ENCODE measurements at places on chromosomes 2 and 18.
A peak's percentile ranks its signal among the peaks of the same experiment; 100 is the strongest.

- no peak for DNase-seq
Measured at GRCh38 chr18:48702346-48703027, 163.7 kb downstream of the CTIF start.

DNA sequence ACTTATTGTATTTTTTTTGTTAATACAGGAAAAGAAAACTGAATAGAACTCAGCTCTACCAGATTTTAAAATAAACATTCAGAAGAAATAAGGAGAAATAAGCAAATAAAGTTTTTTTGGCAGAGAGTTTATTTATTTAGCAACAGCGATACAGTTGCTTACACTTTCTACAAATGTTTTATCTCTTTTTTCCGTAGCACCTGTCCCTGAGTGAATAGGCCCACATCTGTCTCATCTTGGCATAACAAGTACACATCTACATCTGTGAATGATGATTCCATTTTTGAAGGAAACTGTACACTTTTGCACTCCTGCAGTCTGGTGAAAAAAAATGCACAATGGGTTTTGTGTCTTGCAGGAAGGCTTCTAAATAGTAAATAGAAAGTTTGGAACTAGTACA is 783.6 kb upstream of the ZEB2 start:
- no peak for DNase-seq

DNA sequence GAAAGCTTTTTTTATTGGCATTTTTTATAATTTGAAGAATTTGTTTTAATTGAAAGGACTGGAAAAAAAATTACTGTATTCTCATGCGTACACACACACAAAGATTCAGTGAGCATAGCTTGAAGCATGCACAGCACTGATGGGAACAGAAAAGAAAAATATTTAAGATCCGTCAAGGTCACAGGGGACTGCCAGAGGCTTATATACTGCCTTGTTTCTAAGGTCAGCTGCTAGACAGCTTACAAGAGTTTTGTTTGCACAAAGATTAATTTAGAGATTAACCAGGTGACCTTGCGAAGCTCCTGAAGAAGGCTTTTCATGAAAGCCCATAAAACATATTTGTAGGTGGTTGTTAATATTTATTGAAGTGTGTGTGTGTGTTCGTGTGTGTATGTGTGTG is 396.3 kb downstream of the TRIB2 start:
- DNase-seq, result no peak

GRCh38 chr18:76056471-76057110 is 438.5 kb downstream of the ZNF516 start:
- DNase-seq, result no peak

GRCh38 chr18:74110976-74111375 is 36.7 kb downstream of the FBXO15 start:
- peak; percentile 32 for DNase-seq

DNA sequence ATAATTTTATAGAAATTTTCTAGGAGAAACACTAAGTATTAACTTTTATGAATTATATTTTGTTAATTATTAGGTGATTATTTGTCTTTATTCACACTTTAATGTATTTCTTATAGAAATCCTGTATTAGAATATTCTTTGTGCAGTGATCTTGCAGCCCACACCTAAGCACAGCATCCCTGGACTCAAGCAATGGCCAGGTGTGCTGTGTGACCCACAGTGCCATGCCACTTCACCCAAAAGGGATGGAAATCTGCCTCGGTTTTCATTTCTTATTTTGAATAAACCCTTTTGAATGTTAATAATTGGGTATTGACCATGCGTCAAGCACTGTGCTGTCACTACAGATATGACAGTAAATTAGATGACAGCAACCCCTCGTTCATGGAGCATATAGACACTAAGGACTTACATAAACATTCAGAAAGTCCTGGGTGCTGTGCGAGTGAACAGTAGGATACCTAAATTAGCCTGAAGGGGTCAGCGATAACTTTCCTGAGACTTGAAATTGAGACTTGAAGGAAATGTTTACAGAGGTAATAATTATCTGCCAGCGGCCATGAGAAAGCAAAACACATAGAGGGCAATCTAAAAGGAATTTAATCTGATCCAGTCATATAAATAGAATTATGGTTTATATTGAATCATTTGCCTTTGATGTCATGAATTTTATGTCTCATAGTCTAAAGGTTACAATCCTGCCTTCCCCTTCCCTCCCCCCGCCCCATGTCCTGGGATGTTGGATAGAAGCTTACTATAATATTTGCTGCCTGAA is 52.7 kb upstream of the CALCRL start:
- DNase-seq, result no peak

- DNase-seq, result no peak
Measured at GRCh38 chr2:9045595-9045994, 42.1 kb upstream of the MBOAT2 start.

DNA sequence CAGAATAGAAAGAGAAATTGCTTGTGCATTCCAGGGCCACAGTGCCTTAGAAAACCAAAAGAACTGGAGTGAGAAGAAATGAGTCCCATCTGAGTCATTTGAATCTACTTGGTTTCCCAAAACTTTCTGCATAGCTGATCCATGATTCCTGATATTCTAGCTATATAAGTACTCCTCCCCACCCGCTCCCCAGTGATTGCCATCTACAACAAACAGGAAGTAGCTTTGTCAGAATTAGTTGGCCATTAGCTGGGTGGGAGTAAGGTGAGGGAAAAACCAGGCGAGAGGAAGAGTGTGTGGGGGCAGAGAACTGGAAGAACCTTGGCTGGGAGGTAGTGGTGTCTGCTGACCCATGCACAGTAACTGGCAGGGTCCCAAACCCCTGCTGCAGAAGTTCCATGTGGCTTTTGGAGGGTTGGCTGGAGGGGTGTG is 122.1 kb downstream of the ACAA2 start:
- no peak for DNase-seq

- DNase-seq, result no peak
Measured at GRCh38 chr2:225742487-225742886, 343.0 kb downstream of the NYAP2 start.

DNA sequence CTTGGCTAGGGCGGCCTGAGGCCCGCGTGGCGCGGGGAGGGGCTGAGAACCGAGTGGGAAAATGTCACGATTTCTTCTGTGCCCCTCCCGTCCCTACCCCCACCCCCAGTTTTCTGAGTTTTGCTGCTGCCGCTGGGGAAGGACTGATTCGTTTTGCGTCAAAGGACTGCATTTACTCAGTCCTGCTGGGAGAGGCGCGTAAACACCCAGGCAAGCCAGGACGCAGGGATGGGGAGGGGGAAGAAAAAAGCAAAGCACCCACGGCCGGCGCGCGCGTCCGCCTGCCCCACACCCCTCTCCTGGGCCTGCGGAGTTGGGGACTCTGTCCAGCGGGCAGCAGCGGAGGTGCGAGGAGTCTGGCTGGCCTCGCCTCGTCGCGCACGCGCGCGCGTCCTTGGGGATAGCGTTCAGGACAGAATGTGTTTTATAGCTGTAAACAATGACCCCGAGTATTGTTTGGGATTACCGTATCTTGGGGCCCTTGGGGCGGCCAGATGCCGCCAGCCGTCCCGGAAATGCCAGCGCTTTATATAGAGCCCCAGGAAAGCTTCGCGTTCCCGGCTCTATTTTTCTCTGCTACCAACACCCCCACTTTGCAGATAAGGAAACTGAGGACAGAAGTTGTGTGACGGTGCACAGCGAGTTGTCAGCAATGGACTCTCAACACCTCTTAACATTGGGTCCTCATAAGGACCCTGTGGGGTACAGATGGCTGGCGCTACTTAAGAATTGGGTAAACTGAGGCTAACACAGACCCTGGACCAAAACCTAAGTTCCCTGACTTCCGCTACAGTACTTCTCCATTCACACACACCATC is 1.7 kb upstream of the FOSL2 start:
- DNase-seq, result peak; percentile 83

GRCh38 chr2:52862801-52863200 is 904.8 kb upstream of the CHAC2 start:
- no peak for DNase-seq

- DNase-seq, result no peak
Measured at GRCh38 chr2:238883421-238883901, 35.6 kb downstream of the TWIST2 start.

DNA sequence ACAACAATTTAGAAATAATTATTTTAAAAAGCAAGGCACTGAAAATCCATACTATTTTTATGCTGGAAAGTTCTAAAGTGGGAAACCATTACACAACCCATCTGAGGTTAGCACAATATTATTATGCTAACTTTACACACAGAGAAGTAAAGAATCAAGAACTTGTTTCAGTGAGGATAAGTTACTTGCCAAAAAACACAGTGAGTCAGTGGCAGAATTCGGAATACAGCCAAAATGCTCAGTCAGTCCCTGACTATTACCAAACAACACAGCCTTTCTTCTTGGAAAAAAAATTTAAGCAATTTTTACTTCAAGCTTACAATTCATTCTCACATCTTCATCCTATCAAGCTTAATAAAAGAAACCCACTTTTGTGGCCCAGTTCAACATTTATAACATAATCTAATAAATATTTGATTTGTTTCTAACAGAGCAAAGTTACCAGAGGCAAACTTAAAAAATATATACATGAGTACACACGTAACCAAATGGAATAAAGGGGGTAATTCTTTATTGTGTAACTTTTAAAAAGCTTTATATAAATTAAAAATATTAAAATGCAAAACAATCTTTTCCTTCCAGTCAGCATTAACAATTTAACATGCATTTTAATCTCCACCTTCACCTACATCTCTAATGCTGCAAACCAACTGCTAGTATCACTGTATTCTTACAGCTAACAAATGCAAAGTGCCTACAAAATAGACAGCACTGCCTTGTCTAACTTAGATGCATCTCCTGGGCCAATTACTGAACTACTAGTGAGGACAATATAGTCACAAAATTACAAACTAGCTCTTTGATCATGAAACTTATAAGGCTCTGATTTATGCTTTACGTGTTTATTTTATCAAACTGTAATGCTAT is 55.2 kb downstream of the CCDC88A start:
- peak; percentile 26 for DNase-seq

- no peak for DNase-seq
Measured at GRCh38 chr2:105373344-105373781, 25.5 kb downstream of the FHL2 start.

DNA sequence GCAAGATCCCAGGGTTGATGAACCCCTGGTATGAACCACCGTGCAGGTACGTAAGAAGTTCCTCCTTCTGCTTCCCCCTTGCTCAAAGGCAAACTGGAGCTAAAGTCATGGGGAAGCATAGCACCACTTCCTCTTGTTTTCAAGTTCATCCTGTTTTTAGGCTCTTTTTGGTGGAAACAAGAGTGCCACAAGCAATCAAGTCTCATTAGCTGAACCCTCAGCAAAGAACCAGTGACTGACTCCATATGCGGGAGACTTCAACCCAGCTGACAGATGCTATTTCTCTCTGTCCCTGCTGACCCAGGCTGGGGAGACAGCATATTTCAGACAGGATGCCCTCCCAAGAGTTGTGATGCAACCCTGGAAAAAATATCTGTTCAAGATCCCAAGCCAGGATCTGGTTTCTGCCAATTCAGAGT is 47.7 kb downstream of the BCL2 start:
- no peak for DNase-seq

- DNase-seq, result no peak
Measured at GRCh38 chr2:60441800-60442199, 111.7 kb downstream of the BCL11A start.

GRCh38 chr2:33441235-33441810 is 35.1 kb upstream of the RASGRP3 start:
- peak; percentile 26 for DNase-seq

- no peak for DNase-seq
Measured at GRCh38 chr2:70565039-70565731, 11.6 kb upstream of the TGFA start.

DNA sequence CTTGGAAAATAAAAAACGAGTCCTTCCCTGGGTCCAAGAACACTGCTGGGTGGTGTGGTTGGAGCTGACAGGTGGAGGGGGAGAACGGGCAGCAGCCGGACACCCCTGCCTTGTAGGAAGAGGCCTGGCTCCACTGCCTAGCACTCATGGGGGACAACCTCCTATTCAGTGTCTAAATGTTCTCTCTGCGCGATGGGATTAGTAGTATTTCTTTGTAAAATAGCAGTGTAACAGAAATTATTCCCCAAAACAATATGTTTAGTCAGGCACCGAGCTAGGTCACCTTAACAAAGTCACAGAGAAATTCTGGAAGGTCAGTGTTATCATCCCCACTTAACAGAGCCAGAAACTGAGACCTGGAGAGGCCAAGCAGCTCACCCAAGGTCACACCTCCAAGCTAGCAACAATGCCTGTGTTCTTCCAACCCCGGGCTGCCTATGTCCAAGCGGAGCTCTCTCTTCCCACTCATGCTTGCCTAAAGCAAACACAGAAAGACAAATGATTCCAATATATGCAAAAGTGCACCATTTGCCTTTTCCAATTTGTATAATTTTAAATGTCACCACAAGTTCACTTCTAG is 68.0 kb downstream of the STEAP3 start:
- no peak for DNase-seq

- DNase-seq, result peak; percentile 94
Measured at GRCh38 chr2:109613922-109614714, at the start of the genes SEPTIN10 and SOWAHC. SEPTIN10 (minus strand) TSS chr2:109613966; CDS start chr2:109613827, 139 bp downstream. SOWAHC (plus strand) TSS chr2:109614364; CDS start chr2:109614490, 126 bp downstream.

DNA sequence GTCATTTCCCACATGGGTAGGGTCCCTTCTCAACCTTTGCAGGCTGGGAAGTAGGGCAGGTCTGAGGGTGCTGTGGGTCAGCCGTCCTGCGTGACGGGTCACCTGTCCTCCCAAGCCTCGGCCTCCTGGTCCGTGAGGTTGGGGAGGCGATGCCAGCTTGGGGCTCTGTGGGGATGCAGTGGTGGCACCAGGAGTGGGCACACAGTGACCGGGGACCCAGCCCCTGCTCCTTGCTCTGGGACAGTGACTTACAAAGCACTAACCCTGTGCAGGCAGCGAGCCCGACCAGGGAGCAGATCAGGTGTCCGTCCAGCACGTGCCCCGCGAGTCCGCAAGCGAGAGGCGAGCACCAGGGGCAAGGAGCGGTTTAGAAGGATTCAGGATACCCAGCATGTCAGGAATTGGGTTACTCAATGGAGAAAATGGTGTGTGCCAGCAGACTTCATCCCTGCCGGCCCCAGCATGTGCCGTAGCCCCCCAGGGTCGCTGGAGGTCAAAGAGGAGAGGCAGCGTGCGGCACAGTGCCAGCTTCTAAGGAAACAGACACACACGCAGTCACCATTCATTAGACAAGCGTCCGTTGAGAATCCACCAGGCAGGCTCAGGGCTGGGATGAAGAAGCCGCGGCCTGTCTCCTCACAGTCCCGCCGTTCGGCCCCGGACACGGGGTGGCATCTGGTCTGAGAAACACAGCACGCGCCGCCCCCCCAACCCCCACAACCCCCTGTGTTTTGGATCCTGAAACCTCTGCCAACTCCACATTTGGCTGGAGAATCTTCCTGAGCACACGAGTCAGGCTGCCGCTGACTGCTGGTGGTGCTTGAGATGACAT is 11.7 kb downstream of the COLEC11 start:
- no peak for DNase-seq

GRCh38 chr2:122366427-122366826 is 611.0 kb downstream of the TSN start:
- no peak for DNase-seq
